Esophagus squamous epithelium (tissue), 5 donors: ENCODE measurements at places on chromosomes 4 and X. TPM values are rescaled to one million over a fixed set of nuclear protein-coding genes. Genes with fewer than 3 reads are reported as not detected.

- H3K36me3 ChIP-seq: no peaks in the 10 kb centered on the region
- DNase-seq: no peak
- H3K27ac ChIP-seq: no peak overlapping the region
- H3K4me3 ChIP-seq: no peak overlapping the region
- H3K27me3 ChIP-seq: no peaks in the 10 kb centered on the region
These were observed 20.2 kb downstream of the FBXW7 start for GRCh38 chr4:152515678-152516077.

DNA sequence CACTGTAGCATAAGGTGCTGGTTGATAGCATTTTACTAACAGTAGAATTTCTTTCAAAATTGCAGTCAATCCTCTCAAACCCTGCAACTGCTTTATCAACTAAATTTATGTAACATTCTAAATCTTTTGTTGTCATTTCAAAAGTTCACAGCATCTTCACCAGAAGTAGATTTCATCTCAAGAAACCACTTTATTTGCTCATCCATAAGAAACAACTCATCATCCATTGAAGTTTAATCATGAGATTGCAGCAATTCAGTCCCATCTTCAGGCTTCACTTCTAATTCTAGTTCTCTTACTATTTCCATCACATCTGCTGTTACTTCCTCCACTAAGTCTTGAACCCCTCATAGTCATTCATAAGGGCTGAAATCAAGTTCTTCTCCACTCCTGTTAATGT, 21.7 kb downstream of the LAMTOR3 start:
- no peaks in the 10 kb centered on the region for H3K4me1 ChIP-seq
- DNase-seq: no peak
- H3K27me3 ChIP-seq: no peaks in the 10 kb centered on the region
- no peak overlapping the region for H3K4me3 ChIP-seq
- H3K36me3 ChIP-seq: no peaks in the 10 kb centered on the region

ODAM gene
- total RNA-seq: not detected

GAGE1 gene
- total RNA-seq: not detected

SULT1E1 gene
- 13.5 TPM for total RNA-seq
